CD4-positive, alpha-beta T cell treated with Interleukin-6 at 100 ng/mL for 8 hours (primary cell): ENCODE measurements at places on chromosomes 5 and 9.

DNA sequence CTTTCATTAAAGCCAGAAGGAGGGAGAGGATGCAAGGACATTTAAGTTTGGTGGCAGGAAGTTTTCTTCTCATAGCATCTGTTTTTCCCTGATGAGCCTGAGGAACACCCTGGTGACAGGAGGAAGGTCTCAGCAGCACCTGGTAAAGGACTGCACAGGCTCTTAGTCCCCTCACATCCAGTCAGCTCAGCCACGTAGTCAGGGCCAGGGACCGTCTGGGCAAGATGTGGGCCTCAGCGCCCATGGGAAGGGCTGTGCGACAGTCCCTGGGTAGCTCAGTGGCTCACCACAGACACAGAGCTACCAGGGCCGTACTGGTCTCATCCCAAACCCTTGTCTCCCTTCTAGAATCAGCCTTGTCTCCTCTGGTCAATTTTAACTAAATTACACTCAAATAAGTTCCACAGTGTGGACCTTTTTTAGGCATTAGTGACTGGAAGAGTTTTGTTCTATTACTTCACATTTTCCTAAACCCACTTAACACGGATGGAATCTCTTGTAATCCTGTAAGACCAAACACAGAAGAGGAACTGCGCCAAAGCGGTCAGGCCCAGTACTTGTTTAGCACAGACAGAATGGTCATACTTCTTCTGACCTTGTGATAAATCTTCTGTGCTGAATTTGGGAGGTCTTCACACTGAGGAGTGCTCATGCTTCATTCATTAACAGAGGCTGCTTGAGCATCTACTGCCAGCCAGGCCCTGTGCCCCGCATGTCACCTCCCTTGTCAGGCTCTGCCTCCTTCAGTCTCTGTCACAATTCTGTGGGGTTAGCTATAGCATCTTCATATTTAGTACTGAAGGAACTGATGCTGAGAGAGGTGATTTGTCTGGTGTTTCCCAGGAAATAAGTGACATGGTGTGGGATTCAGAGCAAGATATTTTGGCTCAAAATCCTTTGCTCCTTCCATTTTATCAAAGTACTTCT, 91.4 kb downstream of the ANGPTL2 start:
- no peak for DNase-seq

- DNase-seq = no peak
These were observed 193.5 kb downstream of the PLK2 start for GRCh38 chr5:58266402-58266801.

- no peak for DNase-seq
These were observed 6.1 kb downstream of the PCYOX1L start for GRCh38 chr5:149363936-149364335.

DNA sequence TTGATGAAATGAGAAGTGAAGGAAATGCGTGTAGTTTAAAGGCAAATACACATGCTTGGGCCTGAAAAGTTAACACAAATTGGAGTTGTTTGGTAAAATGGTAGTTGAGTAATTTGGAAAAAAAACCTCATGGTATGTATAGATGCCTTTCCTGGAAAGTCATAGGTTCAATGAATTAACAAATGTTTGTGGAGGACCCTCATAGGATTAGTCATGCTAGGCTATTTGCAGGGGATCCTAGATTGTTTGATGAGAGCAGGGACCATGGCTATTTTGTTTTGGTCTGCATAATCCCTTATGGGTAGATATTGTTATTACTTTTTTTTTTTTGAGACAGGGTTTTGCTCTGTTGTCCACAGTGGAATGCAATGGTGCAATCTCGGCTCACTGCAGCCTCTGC, 93.5 kb upstream of the NR3C1 start:
- no peak for DNase-seq

DNA sequence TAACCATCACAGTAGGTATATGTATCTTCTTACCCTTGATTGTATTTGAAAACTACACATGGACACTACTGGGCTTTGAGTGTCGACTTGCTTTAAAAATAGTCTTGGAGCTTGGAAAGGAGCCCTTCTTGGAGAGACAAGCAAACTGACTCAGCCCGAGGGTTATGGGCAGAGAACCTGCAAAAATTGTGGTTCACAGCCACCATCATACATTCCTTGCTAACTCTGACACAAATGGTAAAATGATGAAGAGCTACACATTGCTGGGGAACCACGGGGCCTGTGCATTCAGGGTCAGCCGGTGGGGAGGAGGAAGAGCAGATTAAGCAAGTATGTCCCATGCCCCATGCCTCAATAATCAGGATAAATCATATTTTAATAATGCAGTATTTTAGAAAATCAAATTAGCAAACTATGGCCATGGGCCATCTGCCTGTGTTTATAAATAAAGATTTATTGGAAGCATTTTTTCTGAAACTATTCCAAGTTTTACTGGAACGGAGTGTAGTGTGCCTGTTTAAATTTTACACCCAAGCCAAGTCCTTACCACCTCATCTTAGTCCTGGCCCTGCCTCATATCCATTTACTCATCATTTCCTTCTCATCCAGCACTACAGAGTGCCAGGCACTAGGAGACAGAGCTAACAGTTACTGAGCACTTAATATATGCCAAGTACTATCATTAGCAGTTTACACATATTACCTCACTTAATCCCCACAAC, 195.7 kb downstream of the PALM2AKAP2 start:
- no peak for DNase-seq

- peak; percentile 54 for DNase-seq
These were observed 15.3 kb downstream of the MYMK start for GRCh38 chr9:133509179-133510083.

GRCh38 chr5:141762316-141762715, 80.3 kb upstream of the ARAP3 start:
- no peak for DNase-seq

DNA sequence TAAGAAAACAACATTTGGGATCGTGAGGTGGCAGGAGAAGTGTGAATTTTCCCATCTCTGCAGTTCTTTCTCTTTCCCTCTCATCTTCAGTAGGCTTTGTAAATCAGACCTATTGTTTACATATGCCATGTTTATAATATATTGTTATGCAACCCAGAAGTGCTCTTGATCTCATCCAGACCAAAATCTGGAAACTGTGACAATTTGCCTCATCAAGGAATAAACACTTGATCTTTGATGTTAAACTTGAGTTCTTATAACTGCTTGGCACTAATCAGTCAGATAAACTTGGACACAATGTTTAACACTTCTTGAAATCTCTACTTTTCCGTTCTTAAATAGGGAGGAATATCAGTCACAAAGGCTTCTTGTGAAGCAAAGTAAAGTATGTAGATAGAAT, 384.7 kb downstream of the DMRT2 start:
- no peak for DNase-seq

DNA sequence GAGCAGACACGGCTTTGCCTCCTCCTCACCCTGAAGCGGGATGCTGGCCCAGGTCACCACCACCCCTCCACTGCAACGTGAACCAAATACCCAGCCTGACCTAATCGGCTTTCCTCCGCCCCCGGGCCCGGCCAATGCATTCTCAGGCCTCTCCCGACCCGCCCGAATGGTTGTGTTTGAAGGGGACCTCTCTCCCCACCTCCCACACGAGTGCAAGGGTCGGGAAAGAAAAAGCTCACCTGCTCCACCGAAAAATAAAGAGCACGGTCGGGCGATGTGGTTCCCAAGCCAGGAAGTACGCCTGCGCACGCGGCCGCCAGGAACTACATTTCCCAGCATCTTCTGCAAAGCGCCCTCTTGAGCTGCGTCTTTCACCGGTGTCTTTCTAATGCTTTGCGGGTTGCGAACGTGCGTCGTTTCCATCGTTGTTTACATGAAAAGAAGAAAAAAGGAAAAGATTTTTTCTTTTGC, at the start of gene ZNF883:
Gene ZNF883 (minus strand): TSS at position 282 of the 471 bp plus-strand sequence.
- peak; percentile 27 for DNase-seq

- no peak for DNase-seq
These were observed 798 bp downstream of the MEGF9 start for GRCh38 chr9:120713257-120714087.
